ENCODE measurements at places on chromosomes 12 and 14.

- no peak overlapping the region for H3K27ac ChIP-seq
- no peaks in the 10 kb centered on the region for H3K27me3 ChIP-seq
- no peaks in the 10 kb centered on the region for H3K36me3 ChIP-seq
- H3K4me3 ChIP-seq: no peak overlapping the region
Observed at GRCh38 chr12:98296462-98297079, 218.8 kb upstream of the TMPO start.

DNA sequence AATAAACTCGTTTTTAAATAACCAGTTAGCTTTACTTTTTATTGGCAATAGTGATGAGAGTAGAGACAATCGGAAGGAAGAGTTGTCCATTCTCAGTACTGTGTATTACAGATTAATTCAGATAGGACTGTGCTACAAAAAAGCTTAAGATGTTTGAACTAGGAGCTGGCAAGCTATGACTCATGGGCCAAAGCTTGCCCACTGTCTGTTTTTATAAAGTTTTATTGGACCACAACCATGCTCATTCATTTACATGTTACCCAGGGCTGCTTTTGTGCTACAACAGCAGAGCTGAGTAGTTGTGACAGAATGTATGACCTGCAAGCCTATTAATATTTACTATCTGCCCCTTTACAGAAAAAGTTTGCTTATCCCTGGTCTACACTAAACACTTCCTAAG lies 19.4 kb downstream of the GNS start:
- peaks cover 64% of the 10 kb centered on the region for H3K36me3 ChIP-seq
- no peaks in the 10 kb centered on the region for H3K27me3 ChIP-seq
- no peak overlapping the region for H3K27ac ChIP-seq
- no peak for DNase-seq
- no peaks in the 10 kb centered on the region for H3K4me1 ChIP-seq
- H3K4me3 ChIP-seq: no peak overlapping the region

GRCh38 chr12:52461693-52462092 lies 9.7 kb upstream of the KRT6B start:
- no peaks in the 10 kb centered on the region for H3K27me3 ChIP-seq
- DNase-seq: no peak
- H3K4me1 ChIP-seq: no peaks in the 10 kb centered on the region
- no peak overlapping the region for H3K27ac ChIP-seq
- no peak overlapping the region for H3K4me3 ChIP-seq

GRCh38 chr12:52579468-52580465 lies 6.1 kb upstream of the KRT74 start:
- H3K36me3 ChIP-seq: no peaks in the 10 kb centered on the region
- no peak for DNase-seq
- H3K4me1 ChIP-seq: no peaks in the 10 kb centered on the region
- no peak overlapping the region for H3K27ac ChIP-seq
- H3K27me3 ChIP-seq: peaks cover 52% of the 10 kb centered on the region
- H3K4me3 ChIP-seq: no peak overlapping the region

DNA sequence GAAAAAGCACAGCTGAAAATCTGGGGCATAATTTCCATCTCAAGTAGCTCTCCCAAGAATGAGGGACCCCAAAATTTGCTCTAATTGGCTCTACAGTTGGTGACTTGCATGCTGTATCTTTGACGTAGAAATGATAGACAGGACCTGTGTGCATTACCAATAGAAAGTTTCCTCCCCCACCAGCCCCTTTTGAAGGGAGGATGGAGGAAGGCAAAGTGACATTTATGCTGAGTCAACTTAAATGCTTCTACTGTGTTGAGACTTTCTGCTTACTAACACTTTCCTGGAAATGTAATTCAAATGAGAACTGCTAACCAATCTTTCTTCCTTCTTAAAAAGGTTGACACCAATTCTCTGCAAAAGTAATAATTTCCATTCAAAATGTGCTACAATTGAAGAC lies 31.9 kb downstream of the TSPAN8 start:
- DNase-seq: no peak
- no peak overlapping the region for H3K27ac ChIP-seq
- no peak overlapping the region for H3K4me3 ChIP-seq
- no peaks in the 10 kb centered on the region for H3K36me3 ChIP-seq

DNA sequence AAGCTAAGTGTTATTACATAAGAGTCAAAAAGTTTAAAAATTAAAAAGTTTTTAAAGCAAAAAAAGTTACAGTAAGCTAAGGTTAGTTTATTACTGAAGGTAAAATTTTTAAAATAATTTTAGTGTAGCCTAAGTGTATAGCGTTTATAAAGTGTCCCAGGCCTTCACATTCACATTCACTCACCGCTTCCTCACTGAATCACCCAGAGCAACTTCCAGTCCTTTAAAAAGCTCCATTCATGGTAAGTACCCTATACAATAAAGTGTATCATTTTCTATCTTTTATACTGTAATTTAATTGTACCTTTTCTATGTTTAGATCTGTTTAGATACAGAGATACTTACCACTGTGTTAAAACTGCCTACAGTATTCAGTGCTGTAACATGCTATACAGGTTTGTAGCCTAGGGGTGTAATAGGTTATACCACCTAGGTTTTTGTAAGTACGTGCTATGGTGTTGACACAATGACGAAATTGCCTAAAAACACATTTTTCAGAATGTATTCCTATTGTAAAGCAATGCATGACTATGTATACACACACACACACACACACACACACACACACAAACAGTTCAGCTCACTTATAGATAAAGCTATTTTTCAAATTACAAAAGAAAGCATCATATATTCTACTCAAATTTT lies 3.7 kb downstream of the CLEC14A start:
- DNase-seq: no peak
- H3K36me3 ChIP-seq: no peaks in the 10 kb centered on the region
- H3K4me1 ChIP-seq: no peaks in the 10 kb centered on the region
- no peak overlapping the region for H3K4me3 ChIP-seq
- no peak overlapping the region for H3K27ac ChIP-seq
